Activated CD8-positive, alpha-beta memory T cell treated with anti-CD3 and anti-CD28 coated beads for 1 hour (primary cell): ENCODE measurements at places on chromosomes 2 and 18.

DNA sequence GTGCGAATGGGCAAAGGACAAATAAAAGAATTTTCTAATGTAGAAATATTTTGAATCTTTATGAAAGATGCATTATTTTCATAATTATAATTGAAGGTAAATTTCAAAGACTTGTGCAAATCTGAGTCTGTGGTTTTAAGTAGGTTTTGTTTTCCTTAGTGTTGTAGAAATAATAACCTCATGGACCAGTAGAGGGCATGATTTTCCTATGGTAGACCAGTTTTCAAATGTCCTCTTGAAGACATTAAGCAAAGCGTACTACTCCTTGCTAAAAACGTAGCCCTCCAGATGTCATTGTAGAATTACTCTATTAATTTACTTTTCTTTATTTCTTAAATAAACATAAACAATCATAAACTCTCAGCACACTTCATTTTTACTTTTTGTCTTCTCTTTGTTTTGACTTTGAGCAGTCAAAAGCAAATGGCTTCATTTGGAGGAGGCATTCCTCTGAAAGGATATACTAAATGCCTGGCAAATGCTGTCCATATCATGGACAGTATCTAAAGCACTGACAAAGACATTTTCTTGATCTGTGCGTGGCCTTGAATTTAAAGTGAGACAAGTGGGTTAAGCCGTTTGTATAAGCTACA is 85.8 kb upstream of the FAM237A start:
- no peak for DNase-seq

GRCh38 chr2:227401550-227401949 is 13.8 kb upstream of the SCYGR1 start:
- no peak for DNase-seq

- no peak for DNase-seq
Observed at GRCh38 chr2:113796592-113797175, 40.2 kb upstream of the SLC35F5 start.

DNA sequence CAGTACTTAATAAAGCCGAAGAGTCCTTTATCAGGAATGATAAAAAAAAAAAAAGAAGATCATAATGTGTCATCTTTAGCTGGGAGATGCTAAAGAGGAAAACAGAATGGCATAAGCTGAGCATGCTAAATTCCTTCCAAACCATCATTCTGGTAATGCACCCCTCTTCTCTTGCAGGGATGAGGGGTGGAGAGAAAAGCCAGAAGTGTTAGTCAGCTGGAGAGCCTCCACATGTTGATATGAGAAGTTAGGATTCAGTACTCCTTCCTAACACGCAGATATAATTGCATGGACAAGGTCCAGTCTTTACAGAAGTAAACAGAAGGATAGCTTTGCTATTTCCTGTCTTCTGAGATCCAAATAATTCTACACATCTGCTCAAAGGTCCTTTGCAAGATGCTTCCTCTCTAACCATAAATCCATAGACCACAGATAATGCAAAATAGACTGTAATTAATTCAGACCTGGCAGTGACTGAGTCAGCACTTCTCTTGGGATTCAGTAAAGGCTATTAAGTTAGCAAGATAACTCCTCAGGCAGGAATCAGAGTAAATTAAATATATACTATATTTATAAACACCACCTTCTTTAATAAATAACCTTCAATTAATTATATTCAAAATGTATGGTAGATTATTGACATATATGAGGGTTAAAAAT is 930.0 kb upstream of the KLHL29 start:
- no peak for DNase-seq

DNA sequence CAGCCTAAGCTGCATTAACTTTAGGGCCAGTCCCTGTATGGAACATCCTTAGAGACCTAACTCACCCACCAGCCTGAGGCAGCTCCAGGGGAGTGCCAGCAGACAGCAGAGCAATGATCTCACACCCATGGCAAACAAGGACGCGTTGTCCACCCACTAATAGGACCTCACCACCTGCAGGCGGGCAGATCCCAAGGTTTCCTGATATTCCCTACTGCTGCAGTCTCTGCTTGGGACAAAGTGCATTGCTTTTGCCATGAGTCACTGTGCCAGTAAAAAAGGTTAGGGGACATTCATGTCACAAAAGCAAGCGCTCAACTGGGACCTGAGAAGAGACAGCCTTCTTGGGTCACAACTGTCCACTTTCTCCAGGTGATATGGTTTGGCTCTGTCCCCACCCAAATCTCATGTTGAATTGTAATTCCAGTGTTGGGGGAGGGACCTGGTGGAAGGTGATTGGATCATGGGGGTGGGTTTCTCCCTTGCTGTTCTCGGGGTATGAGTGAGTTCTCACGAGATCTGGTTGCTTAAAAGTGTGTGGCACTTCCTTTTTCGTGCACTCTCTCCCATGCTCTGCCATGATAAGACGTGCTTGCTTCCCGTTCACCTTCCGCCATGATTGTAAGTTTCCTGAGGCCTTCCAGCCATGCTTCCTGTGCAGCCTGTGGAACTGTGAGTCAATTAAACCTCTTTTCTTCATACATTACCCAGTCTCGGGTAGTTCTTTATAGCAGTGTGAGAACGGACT is 160.2 kb downstream of the MIB1 start:
- DNase-seq = no peak

DNA sequence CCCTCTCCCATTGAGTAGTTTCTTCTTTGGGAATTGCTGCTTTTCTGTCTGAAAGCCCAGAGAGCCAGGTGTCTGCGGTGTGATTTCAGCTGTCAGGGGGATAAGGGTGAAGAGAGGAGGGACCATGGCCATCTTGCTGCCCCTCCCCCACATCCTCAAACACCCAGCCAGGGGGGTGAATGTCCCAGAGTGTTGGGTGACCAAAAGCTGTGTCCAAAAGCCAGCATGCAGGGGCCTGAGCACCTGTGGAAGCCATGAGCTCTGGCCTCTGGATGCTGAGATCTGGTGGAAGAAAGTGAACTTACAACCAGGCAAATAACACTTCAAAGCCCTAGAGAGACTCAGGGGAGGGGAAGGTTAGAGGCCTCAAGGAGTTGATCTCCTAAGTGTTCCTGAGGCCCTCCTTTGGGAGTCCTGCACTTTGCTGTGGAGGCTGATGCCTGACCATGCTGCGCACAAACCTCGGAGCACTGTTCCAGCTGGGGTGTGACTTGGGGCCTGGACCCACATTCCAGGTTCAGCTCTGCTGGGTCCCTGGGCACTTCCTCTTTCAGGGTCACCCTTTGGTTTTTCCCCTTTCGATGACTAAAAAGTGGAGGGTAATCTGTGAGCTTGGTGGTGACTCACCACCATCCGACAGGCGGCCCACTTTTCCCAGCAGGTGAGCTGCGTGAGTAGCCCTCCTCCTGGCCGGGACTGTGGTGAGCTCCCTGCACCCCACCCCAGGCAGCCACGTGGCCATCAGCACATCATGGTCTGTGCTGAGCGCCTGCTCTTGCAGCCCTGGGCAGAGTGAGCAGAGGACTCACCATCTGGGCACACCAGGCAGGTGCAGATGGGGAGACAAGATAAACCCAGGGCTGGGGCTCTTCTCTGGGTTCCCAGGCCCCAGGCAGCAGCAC is 66.8 kb upstream of the FOSL2 start:
- no peak for DNase-seq

GRCh38 chr2:212929116-212929515 is 222.3 kb downstream of the IKZF2 start:
- DNase-seq = no peak

GRCh38 chr2:204251158-204251997 is 293.9 kb upstream of the PARD3B start:
- DNase-seq = no peak

GRCh38 chr2:81206216-81206615 is 901.7 kb upstream of the LRRTM1 start:
- no peak for DNase-seq

- no peak for DNase-seq
Observed at GRCh38 chr2:169072163-169072925, 3.0 kb downstream of the DHRS9 start.

GRCh38 chr2:226767056-226767813 is 32.4 kb downstream of the IRS1 start:
- DNase-seq = no peak

DNA sequence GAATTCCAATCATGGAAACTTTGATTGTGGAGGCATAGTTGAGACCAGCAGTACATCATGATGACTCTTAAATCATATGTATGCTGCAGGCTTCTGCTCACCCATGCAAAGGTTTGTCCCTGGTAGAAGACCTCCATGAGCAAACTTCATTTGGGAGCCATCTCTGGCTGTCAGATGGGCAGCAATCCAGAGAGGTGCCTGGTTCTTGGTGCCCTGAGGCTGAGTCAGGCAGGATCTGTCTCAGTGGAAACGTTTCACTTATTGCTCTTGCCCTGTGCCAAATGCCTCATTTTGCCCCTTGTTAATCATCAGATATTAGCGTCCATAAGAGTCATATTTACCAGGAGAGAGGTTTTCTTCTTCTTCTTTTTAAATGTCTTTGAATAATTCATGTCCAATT is 151.5 kb upstream of the CELF4 start:
- no peak for DNase-seq

- no peak for DNase-seq
Observed at GRCh38 chr2:46298522-46299353, 1.5 kb downstream of the EPAS1 start.

DNA sequence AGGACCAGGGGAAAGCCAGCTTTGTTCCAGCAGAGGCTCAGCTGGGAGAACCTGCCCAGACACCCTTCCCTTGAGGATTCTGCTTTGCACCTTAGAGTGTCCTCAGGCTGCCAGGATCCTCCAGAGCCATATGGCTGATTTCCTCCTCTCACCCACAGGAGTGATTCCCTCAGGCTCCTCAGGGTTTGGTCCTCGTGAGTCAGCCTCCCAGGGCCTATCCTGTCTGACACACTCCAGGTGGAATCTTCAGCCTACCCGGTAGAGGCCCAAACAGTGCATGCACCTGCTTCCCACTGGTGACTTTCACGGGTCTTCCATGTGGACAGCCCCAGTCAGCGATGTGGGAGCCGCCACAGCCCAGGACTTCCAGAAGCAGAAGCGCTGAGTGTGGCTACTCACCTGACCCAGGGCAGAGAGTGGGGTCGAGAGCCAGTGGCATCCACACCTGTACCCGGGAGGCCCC is 73.3 kb downstream of the TFCP2L1 start:
- no peak for DNase-seq

DNA sequence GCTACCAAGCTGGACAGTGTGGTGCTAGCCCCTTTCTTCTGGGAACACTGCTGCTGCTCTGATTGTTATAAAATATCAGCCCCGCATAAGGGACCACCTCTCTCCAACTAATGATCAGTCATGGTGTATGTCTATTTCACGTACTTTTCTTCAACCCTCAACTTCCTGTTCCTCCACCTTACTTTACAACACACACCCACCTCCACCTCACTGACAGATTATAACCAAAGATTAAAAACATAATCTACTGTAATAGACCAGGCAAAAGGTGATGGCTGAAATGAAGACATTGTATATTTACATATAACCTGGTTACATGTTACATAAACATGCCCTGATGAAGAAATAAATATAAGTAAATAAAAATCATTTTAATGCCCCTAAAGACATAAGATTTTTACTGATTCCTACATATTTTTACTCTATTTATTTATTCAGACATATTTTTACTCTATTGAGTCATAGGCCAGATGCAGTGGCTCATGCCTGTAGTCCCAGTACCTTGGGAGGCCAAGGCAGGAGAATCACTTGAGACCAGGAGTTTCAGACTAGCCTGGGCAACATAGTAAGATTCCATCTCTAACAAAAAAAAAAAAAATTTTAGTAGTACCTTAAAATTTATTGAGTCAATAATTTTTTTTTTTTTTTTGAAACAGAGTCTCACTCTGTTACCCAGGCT is 12.8 kb downstream of the STK39 start:
- no peak for DNase-seq

DNA sequence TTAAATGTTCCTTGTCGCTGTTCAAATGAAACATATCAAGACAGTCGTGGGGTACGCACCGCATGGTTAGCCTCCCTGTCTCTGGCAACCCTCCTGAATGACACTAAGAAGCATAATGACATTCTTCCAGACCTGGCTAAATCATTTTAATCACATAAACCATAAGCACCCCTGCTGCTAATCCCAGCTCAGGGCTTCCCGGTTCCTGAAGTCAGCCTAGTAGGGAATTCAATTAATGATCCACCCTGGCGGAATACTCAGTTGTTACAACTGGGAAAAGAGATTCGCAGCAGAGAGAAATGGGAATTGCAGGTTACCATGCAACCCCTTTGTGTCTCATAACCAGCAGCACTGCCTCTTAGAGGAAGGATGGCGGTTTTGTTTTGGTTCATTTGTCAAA is 200.8 kb upstream of the AGAP1 start:
- DNase-seq = no peak

DNA sequence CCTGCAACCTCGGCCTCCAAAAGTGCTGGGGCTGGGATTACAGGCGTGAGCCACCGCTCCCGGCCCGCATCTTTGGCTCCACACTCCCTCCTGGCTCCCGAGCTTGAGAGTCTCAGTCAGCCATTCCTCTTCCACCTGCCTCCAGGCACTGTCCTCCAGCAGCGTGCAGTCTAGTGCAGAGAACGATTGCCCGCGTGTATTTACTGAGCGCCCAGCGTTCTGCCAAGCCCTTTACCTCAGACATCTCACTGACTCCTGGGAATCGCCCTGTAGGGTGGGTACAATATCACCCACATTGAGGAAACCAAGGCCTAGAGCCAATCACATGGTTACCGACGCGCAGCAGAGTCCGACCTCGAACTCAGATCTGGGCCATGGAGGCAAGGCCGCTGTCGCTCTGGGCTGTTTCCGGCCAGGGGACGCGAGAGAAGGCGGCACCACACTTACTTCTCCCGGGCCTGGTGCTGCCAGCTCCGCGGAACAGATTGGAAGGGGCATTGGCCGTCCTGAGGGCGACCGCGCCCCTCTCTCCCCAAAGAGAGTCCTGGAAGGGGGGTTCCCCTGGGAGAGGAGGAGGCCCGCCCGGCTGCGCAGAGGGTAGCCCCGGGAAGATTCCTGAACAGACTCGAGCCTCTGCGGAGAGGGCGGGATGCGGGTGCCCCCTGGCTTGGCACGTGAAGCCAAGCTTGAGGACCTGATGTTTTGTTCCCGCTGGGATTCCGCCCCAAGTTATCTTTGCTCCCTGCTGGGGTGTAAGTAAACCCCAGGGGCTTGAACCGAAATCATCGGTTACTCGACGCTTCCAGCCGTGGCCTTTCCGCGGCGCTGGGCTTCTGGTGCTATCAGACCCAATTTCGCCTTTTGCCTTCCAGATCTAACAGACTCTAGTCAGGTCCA is 5.2 kb upstream of the DLX2 start:
- DNase-seq = no peak
